ENCODE measurements at places on chromosomes 13 and 19. TPM values are rescaled to one million over a fixed set of nuclear protein-coding genes. Genes with fewer than 3 reads are reported as not detected.

PRRG2 gene
- 5.1 TPM for total RNA-seq

SUPT20H gene
- 91.0 TPM for total RNA-seq

- DNase-seq = no peak
These were observed 652 bp downstream of the POU4F1 start for GRCh38 chr13:78602561-78603239.

LIG1 gene
- total RNA-seq = 84.9 TPM

GRCh38 chr19:41000310-41000737 lies 9.2 kb downstream of the CYP2B6 start:
- DNase-seq = no peak

DNA sequence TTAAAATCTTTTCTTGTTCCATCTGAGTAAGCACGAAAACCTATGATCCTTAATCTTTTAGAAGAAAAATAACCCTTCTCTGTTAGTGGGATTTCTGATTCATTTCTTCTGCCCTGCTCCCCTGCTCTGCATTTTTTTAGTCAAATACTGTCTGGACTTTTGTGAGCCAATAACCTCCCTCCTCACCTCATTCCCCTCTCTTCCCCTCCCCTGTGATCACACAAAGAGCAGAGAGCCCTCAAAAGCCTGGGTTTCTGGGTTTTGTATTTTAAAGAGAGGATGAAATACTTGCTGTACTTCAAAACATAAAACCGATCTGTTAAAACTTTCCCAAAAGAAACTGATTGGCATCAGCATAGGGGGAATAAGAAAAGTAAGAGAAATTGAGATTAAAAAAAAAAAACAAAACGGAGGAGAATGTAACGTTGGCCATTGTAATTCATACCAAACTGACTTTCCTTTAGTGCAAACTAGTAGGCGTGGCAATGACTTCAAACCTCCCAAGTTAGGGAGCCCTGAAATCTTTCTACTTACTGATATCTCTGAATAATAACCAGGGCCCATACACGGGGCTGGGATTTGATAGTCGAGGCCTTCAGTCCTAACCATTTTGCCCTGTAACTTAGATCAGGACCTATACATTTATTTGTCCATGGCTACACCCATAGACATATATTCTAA lies 232.9 kb downstream of the TM9SF2 start:
- DNase-seq = no peak

MEF2B gene
- total RNA-seq = 1.5 TPM

DNA sequence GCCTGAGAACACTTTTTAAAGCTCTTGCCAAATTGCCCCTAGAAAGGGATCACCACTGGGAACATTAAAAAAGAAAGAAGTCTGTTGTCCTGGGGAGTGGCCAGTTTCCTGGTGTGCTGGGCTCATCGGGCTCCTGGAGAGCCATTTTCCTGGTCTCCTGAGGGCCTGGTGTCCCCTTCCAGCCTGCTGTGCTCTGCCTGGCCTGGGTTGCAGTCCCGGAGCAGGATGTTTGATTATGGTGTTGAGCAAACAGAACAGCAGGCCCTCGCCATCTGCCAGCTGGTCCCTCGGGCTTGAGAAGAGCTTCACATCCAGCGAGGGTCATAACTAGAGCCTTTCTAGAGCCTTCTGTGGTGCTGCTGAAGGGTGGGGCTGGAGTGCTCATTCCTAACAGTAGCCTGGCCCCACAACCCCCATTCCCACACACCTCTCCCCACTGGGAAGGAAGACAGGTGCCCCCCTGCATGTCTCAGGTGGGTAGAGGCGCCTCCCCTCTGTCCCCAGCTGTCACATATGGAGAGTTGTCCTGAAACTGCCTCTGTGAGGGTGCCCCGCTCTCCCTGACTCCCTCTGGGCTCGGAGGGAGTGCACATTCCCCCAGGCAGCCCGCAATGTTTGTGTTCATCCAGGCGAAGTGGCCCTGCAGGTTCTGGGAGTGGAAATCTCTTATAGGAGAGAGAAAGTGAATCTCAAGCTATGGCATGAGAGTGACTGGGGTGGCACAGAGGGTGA lies 151.1 kb downstream of the SIPA1L3 start:
- DNase-seq = no peak

DNA sequence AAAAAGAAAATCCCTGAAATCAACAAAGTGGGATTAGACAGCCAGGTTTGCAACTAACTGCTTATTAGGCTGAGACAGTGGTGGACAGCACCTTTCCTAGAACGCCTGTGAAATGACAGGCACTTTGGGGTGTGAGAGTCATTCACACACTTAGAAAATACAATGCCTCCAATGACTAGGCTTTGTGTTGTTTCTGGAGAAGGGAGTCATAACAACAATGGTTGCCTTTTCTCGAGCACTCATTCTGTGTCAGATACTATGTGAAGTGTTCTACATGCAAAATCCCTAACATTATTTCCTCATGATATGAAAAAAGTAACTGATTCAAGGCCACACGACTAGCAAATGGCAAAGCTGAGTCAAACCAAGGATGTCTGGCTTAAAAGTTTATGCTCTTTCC lies 41.2 kb downstream of the SACS start:
- DNase-seq = no peak

- no peak for DNase-seq
These were observed 45.2 kb upstream of the SLC7A1 start for GRCh38 chr13:29640665-29641064.

- DNase-seq = no peak
These were observed 10.3 kb downstream of the ZNF558 start for GRCh38 chr19:8821748-8822241.

- DNase-seq = no peak
These were observed 34.1 kb downstream of the SUGP2 start for GRCh38 chr19:18999016-18999758.
